ENCODE measurements at places on chromosomes 5 and 9.

DNA sequence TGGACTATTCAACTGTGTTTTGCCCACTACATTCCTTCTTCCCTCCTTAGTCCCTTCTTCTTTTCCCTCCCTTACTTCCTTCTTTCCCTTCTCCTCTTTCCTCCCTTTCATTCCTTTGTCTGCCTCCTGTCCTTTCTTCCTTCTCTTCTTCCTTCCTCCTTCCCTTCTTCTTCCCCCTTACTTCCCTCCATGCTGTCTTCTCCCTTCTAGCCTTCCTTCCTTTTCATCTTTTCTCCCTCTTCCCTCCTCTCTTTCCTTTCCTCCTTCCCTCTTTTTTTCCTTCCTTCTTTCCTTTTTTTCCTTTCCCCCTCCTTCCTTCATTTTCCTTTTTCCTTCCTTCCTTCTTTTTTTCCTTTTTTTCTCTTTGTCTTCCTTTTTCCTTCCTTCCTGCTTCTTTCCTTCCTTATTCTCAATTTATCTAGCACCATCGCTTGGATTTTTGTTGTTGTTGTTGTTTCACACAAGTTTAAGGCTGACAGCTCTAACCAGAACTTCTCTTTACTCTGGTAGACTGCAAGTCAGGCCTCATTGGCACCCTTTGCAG, 123.4 kb downstream of the CEMIP2 start:
- no peak for DNase-seq

DNA sequence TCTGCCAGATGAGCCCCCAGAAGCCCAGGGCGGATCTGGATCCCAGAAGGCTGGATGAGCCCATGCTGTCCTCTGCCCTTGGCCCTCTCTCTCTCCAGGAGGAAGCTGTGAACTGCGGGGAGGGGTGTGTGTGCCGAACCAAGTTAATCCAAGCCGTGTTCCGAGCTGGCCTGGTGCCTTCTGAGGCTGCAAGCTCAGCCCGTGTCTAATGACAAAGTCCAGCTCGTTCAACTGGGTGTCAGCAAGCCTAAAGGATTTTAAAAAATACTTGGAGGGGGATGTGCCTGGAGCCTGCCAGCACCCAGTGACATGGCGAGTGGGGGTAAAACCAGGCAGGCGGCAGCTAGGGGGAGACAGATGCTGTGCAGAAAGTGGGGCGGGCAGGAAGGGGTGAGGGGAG, 8.0 kb downstream of the STC2 start:
- DNase-seq, result no peak

GRCh38 chr5:59079622-59080620, 497.0 kb downstream of the RAB3C start:
- DNase-seq, result no peak

DNA sequence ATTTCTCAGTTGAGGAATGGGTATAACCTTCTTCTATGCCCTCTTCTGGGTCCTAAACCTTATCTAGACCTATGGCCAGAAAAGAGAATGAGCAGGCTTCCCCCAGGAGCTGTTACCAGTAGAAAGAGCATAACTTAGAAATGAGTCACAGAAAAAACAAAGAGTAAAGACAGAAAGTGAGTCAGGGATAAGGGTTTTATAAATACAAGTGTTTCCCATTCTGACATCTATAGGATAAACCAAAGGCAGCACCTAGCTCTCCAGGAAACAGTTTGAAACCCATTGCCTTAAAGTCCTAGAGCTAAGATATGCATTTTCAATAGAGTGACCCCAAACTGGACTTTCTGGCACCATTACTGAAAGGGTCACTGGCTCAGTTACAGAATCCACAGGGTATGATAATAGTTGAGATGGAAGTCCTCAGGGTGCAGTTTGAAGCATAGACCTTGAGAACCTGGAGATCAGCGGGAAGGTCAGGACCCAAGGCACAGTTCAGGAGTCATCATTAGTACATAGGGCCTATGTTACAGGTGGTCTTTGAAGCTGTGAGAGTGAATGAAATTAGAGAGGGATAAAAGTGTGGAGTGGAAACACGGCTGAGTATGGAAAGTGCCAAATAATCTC, 42.7 kb upstream of the LIFR start:
- DNase-seq, result no peak

DNA sequence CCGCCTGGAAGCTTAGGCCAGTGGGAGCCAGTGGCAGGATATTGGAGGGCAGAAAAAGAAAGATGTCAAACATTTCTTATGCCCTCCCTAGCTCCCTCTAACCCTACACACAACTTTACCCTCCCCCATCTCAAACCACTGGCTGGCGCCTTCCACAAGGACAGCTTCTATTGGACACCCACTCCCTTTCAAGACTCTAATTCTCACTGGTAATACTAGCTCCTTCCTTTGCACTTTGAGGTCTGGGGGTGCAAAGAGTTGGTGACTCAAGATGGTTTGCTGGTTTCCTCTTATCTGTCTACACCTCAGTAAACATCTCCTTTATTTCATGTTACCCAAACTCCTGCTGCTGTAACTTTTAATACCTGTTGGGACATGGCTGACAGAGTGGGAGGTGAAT, 11.6 kb upstream of the ITGA1 start:
- DNase-seq, result no peak

DNA sequence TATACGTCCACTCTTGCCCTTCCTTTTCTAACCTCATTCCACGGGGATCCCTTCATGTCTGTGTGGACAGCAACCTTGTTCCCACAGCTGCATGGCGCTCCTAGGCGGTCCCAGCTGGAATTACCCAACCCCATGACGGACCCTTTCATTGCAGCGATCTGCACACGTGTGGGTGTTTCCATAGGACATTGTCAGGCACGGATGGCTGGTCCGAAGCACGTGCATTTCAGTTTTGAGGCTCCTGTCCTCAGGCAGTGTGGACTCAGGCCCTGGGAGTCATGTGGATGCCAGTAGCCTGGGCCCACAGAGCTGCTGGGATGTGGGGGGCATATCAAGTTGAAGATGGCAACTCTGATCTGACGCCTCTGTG, 15.0 kb downstream of the CARD19 start:
- no peak for DNase-seq

DNA sequence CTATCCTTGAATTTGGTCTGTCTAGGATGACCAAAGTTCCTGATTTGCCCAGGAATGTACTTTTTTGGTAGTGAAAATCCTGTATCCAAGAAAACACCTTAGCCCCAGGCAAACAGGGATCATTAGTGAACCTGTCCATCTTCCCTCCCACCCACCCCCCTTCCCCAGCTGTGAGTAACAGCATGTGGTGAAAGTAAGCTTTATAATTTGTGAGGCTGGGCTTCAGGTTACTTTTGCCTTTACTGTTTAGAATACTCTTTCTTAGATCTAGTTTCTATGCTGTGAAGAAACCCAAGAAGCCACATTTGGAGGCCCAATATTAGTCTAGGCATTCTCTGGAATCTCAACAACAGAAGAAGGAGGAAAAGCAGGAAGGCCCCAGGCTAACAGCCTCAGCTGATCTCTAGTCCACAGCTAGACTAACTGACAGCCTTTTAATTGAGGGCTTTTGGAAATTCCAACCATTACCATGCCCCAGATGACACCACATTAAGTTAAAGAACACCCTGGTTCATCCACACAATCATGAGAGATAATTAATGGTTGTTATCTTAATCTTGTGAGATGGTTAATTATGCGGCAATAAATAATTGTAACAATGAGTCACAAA, 703.0 kb upstream of the NUDT12 start:
- DNase-seq, result no peak

- DNase-seq, result no peak
These were observed 154.2 kb upstream of the ZNF366 start for GRCh38 chr5:72661405-72661804.

DNA sequence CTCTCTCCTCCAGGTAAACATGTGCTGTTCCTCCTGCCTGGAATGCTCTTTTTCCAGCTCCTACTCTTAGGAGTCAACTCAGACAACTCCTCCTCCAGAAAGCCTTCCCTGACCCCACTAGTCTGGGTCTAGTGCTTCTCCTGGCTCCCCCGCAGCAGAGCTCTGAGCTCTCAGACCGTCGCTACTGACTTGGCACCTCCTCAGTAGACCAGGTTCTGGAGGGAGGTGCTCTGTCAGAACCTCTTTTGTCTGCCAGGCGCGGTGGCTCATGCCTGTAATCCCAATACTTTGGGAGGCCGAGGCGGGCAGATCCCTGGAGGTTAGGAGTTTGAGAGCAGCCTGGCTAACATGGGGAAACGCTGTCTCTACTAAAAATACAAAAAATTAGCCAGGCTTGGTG, 3.4 kb downstream of the LRRC8A start:
- DNase-seq, result no peak

DNA sequence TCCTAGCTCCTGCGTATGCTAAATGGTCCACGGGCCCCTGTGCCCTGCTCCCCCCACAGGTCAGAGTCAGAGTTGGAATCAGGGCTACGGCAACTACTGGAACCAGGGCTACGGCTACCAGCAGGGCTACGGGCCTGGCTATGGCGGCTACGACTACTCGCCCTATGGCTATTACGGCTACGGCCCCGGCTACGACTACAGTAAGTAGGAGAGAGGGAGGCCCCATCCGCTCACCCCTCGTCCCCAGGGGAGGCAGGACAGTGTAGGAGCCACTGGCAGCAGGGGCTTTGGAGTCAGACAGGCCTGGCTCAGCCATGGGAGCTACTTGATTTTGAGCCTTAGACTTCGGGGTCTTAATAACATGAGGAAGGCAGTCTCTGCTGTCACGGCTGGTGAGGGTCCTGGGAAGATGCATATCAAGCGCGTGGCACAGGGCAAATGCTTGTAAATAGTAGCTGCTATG, 5.8 kb downstream of the HNRNPAB start:
- no peak for DNase-seq

- DNase-seq, result no peak
These were observed 39.1 kb downstream of the DENND4C start for GRCh38 chr9:19269582-19269981.

GRCh38 chr5:81965524-81965923, 6.3 kb upstream of the ATG10 start:
- no peak for DNase-seq

DNA sequence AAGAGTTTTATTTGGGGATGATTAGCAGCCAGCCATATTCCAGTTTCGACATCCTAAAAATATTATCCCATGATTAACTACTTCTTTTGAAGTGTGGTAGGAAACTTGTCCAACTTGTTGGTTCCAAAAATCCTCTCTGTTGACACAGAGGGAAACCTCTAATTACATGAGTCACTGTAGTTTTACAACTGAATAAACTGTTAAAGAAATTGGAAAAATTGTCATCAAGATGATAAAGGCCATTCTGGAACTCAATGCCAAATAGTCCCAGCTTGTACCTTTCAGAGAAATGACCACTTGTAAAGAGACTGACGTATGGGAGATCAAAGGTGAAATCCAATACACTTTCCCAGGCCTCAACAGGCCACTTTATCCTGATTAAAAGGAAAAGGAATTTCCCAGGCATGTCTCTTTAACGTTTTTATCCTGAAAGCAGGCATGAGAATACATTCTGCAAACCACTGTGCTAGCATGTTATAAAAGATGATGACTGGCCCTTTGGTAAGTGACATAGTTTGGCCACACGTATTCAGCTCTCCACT, 261.6 kb downstream of the GLIS3 start:
- no peak for DNase-seq

DNA sequence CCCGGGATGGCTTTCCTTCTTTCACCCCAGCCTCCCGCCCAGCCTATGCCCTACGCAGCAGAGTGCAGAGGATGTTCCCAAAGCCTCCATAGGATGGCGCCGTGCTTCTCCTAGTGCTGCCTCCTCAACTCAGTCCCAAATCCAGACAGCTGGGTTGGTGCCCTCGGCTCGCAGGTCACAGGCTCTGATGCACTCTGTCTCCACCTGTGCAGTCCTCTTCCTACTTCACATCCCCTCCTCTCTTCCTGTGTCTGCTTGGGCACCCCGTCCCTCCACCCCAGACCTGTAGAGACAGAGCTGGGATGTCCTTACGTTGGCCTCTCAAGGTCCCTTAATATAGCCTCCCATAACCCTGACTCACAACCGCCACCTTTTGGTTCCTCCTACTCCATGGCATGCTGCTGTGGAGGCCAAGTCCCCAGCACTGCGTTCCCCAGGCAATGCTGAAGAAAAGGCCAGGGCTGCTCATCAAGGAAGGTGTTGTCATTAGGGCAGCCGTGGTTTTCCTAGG, 314.4 kb downstream of the GADD45G start:
- peak; percentile 67 for DNase-seq

DNA sequence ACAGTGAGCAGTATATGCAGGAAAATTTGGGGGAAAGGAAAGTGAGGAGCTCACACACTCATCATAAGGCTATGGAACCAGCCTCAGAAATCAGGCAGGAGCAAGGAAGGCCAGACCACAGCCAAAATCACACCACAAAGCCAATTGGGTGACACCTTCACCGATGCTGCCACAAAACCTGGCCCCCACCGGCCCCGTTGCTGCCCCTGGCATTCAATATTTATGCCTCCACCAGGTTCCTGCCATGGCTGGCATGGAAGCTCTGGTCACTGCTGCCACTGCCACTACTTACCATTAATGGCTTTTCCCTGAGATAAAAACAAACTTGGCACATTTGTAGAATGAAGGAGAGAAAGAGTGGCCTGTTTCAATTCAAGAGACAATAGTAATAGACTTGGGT, 28.7 kb upstream of the RARS1 start:
- no peak for DNase-seq

DNA sequence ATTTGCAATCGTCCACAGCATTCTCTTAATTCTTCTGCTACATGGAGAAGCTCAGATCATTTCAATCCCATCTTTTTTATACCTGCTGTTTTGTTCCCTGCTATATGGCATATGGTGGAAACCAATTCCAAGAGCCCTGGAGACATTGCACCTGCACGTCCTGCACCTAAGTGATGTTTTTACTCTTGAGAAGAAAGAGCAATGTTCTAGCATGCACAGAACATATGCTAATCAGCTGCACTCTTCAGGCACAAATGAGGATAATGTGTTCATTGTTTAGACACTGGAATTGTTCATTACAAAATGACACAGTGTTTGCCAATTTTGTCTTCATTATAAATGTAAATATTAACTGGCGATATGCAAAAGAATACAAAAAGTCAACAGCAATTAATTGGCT, 935.8 kb downstream of the TLE4 start:
- DNase-seq, result no peak

Measured in osteocyte (in vitro differentiated cells).